Breast epithelium (tissue), 4 donors: ENCODE measurements at places on chromosomes 1 and 21. TPM values are rescaled to one million over a fixed set of nuclear protein-coding genes. Genes with fewer than 3 reads are reported as not detected.

The TMEM125 gene
- 19.3 TPM for total RNA-seq

The HPCAL4 gene
- not detected for total RNA-seq

The TNFRSF14 gene
- total RNA-seq = 55.8 TPM

The MCOLN2 gene
- 0.33 TPM for total RNA-seq

The C1orf116 gene
- total RNA-seq = under 0.01 TPM

GRCh38 chr1:96259399-96259798 lies 462.2 kb upstream of the PTBP2 start:
- DNase-seq = no peak

- DNase-seq = no peak
Observed at GRCh38 chr1:150271291-150271959, 1.2 kb upstream of the C1orf54 start.

DNA sequence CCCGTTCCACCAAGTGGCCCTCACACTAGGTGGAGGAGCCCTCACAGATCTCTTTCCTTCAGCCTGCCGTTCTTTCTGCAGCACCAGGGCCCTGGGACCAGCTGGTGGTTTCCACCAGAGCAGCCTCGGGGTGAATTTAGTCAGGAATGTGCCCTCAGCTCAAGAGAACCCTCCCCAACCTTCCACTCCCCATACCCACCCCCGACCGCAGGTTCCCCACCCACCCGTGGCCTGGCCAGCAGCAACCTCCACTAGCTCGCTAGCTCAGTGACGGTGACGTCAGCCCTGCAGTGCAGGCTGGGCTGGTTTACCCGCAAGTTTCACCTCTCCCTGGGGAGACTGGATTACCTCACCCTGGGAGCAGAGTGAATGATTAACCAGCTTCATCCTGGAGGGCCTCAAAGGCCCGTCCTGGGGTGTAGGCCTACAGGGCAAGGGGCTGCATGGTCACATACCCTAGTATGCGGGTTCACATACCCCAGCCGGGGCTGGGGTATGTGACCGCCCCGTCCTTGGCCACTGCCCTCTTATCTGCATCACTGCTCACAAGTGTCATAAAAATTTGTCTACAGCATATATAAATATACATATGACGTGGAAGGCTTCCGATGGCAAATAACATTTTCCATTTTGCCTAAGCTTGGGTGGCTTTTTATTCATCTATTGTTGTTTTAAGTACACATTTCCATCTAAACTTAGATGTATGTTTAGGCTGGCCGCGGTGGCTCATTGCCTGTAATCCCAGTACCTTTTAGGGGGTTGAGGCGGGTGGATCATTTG lies 24.5 kb downstream of the ELF3 start:
- DNase-seq = peak; percentile 83

DNA sequence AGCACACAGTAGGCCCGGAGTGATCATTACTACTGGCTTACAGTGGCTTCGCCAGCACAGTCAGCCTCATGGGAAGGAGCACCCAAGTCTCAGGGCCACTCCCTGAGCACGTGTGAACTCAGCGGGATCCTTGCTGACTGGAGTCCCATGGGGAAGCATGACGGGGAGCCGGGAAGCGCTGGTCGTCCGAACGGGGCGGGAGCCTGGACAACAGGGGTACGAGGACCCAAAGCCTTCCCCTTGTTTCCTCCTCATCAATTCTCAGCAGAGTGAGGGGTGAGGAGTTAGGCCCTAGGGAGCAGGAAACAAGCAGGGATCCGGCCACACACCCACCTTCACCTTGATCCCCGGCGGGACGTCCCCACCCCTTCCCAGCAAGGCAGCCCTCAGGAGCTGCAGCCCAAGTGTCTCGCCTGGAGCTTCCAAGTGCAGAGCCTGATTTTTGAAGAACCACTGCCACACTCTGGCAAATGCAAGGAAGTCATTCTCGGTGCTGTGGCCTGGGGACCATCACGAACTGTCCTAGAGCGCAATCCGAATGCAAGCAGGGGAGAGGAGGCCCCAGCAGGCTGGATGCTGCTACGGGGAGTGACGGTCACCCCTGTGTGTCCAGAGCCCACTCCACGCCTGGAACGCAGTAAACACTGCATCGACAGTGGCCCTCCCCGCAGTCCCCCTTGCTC lies 35.5 kb downstream of the TOMM20 start:
- no peak for DNase-seq

- DNase-seq = no peak
Observed at GRCh38 chr1:229640455-229640854, 14.4 kb downstream of the URB2 start.

DNA sequence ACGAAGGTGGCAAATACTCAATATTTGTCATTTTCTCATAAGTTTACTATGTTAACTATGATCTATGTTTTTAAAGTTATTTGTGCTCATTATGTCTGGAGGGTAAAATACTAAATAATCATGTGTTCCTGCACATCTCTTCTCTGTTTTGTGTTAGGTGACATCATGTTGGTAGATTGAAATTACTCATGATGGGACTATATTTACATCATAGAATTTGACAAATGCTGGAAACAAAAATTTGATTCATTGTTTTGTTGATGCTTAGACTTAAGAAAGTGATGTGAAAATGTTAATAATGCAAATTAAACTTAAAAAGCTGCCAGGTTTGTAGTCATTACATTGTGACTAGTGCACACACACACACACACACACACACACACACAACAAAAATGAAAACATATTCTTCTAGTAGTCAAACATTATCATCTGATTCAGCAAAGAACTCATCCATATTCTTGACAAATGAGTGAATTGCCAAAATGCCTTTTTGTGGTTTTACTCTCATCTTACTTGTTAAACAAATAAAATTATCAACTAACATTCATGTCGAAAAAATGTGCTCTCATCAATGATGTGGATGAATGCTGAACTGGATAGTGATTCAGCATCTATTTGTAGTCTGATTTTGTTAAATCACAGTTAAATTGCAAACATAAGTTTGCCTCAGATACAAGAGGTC lies 870.7 kb downstream of the BRINP3 start:
- no peak for DNase-seq

DNA sequence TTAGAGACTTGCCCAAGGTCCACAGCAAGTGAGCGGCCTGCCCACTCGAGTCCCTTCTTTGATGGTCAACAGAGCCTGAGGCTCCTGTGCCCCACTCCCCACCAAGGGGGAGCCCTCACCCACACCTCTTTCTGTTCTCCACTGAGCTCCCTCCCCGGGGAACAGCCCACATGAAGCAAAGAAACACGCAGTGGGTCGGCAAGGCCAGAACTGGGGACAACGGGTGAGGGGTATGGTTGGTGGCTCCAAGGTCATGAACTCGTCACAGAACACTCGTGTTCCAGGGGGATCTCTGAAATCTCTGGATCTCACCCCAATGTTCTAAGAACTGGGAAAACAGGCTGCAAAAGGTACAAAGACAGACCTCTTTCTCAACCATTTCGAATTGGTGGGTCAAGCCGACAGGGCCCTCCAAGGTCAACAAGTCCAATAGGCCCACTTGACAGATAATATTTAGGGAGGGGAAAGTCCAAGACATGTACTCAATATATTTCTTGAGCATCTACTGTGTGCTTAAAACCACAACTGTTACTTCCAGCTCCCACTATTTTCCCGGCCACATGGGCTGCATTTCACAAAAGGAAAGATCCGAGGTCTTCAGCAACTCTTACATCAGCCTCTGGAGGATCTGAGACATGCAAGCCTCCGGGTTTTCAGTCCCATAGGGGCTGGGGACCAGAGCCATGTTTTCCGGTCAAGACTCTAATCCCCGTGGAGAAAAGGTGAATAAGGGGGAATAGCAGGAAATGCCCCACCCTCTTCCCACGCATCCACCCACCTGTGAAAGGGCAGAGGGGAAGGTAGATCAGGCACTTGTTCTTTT lies 1.1 kb upstream of the RAP1GAP start:
- no peak for DNase-seq

- no peak for DNase-seq
Observed at GRCh38 chr1:30450148-30450817, 273.1 kb downstream of the MATN1 start.

DNA sequence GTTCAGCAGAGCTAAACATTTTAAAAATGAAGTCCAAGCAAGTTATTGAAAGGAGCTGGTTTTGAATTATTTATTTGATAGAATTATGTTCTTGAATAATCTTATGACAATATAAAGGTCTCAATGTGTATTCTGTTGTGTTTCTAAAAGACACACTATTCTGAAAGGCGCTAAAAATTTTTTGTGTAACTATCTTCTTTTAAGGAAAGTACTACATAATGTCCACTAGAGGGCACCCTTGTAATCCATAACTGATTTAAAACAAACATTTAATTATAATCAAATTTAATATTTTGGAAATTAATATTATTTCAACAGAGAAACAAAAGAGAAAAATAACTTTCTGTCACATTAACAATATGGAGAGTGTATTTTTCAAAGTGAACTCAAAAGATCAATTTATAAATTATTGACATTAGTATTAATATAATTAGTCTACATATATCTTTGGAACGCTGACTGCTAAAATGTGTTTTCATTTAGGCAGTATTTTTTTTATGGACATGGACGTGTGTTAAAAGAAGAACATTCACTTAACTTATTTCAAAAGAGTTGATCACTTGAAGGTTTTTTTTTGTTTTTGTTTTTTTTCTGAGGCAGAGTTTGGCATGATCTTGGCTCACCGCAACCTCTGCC lies 248.4 kb downstream of the DENND1B start:
- no peak for DNase-seq

DNA sequence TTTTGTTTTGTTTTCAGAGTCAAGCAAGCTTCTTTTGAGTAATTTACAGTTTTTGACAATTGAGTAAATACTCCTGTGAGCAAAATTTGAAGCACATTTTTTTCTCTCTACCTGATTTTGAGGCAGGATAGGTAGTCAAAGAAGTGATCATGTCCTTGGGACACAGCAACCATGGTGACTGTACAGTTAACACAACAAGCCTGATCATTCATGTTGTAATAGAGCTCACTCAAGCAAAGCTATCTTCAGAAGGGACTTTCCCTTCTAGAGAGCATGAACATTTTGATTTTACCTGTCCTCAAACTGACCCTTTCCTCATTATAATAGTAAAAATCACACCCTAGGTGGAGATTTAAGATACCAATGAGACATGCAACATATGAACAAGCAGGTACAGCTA lies 126.5 kb upstream of the KCNK1 start:
- DNase-seq = no peak

DNA sequence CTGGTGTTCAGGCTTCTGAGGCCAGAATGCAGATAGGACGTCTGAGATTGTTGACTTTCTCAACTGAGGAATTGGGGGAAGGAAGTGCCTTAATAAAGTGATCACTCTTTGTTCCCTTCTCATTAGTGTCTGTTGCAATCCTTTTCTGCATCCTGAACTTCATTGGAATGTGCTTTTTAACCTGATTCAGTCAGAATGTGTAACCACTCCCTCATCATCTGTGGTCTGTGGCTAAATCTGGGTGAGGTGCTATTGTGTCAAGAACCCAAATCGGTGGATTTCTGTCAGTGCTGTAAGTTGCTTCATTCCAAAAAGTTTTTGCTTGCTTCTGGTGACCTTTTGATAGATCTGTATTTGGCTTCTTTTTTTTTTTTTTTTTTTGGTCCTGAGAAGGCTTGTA lies 38.2 kb downstream of the ARID1A start:
- DNase-seq = no peak

DNA sequence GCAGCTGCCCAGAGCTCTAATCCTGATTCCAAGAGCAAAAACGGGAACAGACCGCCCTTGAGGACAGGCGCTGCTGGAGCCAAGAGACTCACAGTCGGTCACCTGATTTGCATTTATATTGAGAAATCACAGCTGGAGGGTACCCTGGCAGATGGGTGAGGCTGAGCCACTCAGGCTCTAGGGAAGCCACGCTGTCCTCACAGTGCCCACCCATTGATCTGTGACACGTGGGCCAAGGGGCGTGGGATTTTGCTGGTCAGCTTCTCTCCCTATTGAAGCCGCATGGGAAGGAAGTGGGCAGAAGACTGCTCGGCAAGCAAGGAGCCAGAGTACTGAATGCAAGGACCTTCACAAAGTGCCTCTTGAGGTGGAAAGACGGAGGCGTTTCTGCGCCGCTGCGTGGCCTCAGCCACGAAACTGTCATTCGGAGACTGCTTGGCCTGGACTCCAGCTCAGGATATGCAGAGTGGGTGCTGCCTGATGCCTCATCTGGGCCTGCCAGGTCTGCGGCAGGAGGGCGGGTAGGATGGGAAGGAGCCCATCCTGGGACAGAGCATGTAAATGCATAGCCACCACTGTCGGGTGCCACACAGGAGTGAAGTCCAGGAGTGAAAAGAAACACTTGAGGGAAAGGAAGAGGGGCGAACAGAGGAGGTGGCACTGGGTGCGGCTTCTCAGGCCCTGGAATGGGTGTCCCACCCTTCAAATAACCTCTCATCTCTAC lies 139.8 kb downstream of the PGBD5 start:
- no peak for DNase-seq

- no peak for DNase-seq
Observed at GRCh38 chr1:115088871-115089419, 358 bp downstream of the TSPAN2 start.

DNA sequence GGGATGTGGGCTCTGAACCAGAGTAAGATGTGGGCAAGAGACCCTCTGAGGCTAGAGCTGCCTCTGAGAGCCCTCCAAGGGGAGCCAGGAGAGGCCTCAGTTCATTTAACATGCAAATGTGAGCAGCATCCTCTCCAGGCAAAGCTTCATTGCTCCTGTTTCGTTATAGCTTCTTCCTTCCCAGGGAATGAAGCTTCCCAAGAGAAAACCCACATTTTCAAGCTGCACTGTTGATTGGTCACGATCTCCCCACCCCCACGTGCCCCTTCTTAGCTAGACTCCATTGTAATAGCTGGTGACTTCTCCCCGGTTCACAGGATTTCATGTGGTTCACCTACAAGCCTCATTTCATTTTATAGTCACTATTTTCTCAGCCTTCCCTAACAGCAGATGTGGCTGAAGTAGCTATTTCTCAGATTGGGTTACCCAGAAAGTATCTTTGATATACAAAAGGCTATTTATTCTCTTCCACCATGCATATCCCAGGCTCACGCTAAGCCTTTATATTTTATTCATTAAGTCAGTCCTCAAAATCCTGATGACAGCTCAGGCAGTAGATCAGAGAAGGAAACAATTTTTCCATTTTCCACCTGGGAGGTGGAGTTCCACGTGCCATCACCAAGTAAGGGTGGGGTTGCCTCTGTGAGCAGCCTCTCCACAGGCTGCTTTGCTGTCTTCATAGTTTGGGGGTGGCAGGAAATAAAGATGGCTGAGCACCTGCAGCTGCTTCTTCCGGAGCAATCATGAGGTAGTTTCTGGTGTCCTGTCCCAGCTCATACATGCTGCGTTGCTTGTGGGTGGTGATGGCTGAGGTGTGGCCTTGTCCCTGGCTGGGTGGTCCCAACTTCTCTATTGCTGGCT lies 178.3 kb upstream of the RAB4A start:
- no peak for DNase-seq
